Body of pancreas (tissue), 4 donors: ENCODE measurements at places on chromosomes 2 and 18. TPM values are rescaled to one million over a fixed set of nuclear protein-coding genes. Genes with fewer than 3 reads are reported as not detected.
A peak's percentile ranks its signal among the peaks of the same experiment; 100 is the strongest.

RESP18 gene
- total RNA-seq = not detected

SLC23A3 gene
- 3.1 TPM for total RNA-seq

GRCh38 chr18:22831441-22831904 lies 101.7 kb upstream of the RBBP8 start:
- no peak for DNase-seq

DNA sequence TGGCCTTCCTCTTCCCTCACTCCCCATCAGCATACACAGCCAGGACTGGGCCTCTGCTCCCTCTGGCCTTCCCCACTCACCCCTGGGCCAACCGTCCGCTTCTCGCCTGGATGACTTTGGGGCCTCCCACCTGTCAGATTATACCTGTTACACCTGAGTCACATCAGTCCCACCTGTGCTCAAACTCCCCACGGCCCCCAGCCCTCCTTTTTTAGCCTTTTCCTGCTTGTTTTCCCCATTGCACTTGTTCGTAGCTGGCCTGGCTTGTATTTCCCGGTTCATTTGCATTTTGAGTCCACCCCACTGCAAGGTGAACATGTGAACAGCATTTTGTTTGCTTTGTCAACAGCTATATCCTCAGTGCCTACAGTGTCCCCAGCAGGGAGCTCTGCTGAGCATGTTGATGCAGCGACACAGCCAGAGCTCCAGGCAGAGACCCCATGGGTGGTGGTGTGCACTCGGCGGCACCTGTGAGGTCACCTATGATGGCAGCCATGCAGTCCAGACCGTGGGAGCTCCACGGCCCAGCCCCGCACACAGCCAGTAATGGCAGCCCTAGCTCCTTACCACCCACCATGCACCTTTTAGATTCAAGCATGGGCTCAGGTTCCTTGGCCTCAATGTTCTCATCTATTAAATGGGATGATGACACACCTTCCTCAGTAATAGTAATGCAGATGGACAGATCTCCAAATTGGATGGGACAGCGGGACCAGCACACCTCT lies 276.4 kb upstream of the HS6ST1 start:
- DNase-seq = peak; percentile 48

DSG1 gene
- total RNA-seq = under 0.01 TPM

DNA sequence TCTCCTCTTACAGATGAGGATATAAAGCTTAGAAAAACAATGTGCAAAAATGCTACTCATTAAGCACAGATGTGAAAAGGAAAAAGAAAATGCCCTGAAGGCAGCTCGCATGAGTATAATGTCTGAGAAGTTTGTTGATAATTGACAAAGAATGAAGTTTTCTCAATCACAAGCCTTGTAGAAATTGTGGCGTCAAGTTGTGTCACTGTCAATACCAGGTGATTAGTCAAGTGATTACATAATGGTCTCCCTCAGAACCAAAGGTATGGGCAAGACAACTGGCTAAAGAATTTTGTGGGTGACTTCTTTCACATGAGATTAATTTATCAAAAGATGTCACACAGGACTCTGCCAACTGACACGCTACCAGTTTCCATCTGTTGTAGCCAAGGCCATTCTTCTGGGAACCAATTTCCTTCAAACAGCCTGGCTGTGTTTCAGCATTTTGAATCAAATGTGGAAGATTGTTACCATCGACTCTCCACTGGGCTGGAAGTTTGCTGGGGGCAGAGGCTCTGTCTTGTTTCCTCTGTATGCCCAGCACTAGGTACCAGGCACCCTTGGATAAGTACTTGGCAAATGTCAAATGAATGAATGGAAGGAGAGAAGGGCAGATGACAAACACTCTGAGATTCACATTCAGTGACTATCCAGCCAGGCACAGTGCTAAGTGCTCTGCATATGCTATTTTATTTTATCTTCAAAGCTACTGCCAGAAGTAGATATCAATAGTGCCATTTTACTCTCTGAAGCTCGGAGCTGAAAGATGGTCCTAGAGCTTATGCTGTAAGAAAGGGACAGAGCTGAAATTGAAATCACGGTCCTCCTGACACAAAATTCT lies 5.9 kb upstream of the FN1 start:
- no peak for DNase-seq

SERPINB10 gene
- not detected for total RNA-seq

DNA sequence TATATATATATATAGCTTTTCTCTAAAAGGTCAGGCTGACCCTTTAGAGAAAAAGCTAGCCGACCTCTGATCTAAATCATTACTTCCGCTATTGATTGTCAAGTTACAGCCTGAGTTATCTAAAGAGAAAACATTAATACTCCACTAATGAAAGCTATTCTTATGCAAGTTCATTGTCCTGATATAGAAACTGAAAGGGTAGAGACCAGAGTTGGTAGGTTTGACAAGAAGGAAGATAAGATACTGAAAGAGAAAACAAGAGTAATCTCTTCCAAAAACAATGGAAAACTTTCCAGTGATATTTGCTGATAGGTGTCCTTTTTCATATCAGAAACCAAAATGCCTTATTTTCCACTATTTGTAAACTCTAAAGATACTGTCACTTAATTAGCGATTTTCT lies 62.8 kb upstream of the SLC39A10 start:
- DNase-seq = no peak

- no peak for DNase-seq
These were observed 20.3 kb downstream of the RAB3GAP1 start for GRCh38 chr2:135072125-135072997.

FABP1 gene
- not detected for total RNA-seq

CNTNAP5 gene
- total RNA-seq = 0.26 TPM

DNAH7 gene
- 7.8 TPM for total RNA-seq

PPIL3 gene
- 7.0 TPM for total RNA-seq
